AG04450 (cell line): ENCODE measurements at places on chromosomes 4 and X.

DNA sequence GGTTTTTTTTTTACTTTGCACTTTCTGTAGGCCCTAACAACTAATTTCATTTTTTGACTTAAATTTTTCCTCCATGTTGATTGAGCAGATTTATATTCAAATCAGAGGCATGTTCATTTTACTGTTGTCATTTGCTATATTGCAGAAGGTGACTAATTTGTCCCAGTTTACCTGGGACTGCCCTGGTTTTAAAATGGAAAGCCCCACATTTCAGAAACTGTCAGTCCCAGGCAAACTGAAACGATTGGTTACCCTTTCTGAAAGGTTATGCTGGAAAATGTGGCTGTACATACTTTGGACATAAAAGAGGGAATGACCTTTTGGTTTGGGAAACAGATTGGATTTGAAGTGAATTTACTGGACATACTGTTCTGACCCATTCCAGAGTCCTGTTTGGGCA is 160.0 kb downstream of the SPCS3 start:
- DNase-seq, result no peak

DNA sequence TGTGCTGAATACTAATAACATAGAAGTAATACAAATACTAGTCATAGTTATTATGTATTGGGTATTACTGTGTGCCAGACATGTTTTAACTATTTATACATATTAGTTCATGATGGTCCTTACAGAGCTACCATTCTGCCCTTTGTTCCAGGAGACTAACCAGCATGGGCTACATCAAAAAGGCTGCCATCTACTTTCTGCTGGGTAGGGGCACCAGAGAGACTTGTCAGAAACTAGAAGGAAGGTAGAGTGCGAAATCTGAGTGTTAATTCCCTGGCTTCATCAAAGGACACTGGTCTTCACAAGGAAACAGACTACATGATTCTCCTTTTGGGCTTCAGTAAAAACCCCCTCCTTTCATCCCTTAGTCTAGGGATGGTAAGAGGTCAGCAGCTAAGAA is 347.8 kb downstream of the GBA3 start:
- no peak for DNase-seq

DNA sequence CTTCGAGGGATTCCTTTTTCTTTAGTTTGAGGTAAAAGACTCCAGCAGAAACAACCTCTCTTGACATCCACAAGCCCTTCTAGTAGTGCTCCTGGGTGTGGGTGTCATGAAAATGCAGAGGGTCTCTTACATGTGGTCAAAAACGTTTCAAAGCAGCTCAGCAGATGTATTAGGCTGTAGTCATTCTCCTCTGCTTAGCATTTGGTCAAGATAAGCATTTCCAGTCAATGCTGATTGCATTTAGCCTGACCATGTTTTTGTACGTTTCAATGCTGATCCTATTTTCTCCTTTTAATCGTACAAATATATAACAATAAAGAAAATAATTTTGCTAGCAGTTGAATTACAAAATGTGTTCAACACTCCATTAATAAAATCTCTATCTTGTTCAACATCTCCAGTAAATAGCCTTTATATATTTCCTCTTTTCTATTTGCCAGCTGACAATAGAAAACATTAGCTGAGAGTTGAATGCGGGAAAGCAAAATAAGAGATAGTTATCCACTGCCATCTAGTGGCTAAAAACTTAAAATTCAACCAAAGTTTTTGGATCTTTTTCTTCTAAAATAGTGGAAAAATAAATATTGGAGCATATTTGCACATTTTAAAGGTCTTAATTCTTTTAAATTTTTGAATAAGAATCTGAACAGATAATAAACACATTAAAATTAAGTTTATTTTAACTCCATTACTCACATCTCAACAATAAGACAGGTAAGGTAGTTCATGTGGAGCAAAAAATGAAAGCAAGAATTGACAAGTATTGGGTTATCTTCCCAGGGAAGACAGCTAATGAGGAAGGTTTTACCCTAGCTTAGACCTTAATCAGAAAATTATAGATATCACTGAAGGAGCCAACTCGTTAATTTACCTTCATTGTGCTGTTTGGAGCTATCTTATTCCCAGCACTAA is 15.2 kb upstream of the PACRGL start:
- peak; percentile 3 for DNase-seq

GRCh38 chr4:115781528-115782146 is 668.2 kb upstream of the NDST4 start:
- DNase-seq, result no peak

DNA sequence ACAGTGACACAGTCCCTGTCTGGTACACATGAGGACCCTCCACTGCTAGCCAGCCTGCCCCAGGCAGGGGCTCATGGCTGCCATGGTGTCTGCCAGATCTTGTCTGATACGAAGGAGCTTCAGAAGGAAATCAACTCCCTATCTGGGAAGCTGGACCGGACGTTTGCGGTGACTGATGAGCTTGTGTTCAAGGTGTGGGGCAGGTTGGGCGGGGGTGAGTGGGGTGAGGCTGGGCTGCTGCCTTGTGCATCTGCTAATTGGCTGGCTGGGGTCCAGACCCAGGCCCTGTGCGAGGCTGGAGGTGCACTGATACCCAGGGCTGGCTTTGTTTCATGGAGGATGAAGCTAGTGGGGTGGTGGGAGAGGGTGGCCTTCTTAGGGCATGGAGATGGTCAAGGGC is 13.8 kb downstream of the CCDC22 start:
- no peak for DNase-seq

DNA sequence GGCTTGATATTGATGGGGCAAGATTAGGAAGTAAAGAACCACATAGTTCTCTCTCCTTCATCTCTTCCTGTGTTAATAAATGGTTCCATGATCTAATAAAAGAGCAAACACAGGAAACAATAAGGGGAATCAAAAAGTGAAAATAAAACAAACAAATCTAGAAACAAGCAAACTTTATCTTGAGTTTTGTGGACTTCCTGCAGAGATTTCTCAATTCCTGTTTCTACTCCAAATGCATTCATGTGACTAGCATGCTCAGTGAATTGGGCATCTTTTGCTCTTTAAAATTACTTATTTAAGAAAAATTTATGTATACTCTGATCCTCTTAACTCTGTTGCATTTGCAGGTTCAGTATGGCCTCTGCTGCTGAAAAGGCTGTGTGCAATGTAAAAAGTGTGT is 682.0 kb downstream of the KCTD8 start:
- no peak for DNase-seq

- DNase-seq, result no peak
Measured at GRCh38 chrX:153794897-153795816, 689 bp downstream of the SSR4 start.

DNA sequence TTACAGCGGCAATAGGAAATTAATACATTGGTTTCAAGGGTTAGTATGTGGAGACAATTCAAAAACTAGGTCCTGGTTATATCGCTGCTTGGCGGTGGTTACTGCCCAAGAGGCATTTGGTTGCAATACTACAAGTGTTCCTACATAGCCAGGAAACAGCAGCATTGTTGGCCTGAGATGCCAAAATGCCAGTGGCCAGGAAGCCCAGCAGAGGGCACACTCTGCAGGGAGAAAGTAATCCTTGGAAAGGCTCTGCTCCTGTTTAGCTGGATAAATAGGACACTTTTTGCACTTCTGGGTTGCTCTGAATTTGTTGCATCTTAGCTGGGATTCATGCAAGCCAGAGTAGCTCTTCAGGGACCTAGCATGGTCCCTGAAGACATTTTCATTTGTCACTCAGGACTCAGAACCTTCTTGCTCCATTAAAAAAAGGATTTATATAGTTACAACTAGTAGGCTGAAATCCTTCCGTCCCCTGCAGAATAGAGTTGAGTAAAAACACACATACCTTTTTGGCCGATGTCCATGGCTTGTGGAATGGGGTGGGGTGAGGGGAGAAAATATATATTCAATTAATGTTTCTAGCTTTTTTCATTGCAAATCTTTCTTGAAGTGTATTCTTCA is 8.1 kb upstream of the GPR119 start:
- no peak for DNase-seq

GRCh38 chrX:72100824-72101351 is 30.8 kb downstream of the RTL5 start:
- no peak for DNase-seq

- DNase-seq, result no peak
Measured at GRCh38 chr4:54614149-54614548, 43.6 kb upstream of the KIT start.

GRCh38 chr4:169362607-169363006 is 91.9 kb upstream of the SH3RF1 start:
- no peak for DNase-seq

GRCh38 chrX:39936886-39937770 is 160.6 kb downstream of the BCOR start:
- no peak for DNase-seq

DNA sequence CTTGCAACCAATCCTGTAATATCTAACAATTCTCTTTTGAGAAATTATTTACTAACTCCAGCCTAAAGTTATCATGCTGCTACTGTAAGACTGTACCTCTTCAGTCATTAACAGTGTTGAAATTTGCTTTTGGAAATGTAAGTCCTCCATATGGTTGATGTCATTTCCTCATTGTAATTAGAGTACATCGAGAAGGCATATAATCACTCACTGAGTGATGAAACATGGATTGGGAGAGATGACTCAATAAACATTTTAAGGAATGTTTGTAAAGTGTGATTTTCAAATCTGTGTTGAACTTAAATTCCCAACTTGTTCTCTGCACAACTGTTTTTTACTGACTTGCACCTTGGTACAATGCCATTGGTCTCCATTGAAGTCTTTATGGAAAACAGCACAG is 61.2 kb downstream of the HMGB2 start:
- DNase-seq, result peak; percentile 53

DNA sequence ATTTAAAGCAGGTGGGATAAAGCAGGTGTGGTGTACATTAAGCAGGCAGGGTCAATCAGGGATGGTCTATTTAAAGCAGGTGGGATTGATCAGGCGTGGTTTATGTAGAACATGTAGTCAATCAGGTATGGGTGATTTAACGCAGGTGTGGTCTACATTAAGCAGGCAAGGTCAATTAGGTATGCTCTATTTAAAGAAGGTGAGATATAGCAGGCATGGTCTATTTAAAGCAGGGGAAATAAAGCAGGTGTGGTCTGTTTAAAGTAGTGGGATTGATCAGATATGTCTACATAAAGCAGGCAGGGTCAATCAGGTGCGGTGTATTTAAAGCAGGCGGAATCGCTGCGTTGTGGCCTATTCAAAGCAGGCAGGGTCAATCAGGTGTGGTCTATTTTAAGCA is 88.6 kb upstream of the MXRA5 start:
- no peak for DNase-seq

- DNase-seq, result peak; percentile 18
Measured at GRCh38 chr4:151227731-151228130, 49.2 kb upstream of the PRSS48 start.

DNA sequence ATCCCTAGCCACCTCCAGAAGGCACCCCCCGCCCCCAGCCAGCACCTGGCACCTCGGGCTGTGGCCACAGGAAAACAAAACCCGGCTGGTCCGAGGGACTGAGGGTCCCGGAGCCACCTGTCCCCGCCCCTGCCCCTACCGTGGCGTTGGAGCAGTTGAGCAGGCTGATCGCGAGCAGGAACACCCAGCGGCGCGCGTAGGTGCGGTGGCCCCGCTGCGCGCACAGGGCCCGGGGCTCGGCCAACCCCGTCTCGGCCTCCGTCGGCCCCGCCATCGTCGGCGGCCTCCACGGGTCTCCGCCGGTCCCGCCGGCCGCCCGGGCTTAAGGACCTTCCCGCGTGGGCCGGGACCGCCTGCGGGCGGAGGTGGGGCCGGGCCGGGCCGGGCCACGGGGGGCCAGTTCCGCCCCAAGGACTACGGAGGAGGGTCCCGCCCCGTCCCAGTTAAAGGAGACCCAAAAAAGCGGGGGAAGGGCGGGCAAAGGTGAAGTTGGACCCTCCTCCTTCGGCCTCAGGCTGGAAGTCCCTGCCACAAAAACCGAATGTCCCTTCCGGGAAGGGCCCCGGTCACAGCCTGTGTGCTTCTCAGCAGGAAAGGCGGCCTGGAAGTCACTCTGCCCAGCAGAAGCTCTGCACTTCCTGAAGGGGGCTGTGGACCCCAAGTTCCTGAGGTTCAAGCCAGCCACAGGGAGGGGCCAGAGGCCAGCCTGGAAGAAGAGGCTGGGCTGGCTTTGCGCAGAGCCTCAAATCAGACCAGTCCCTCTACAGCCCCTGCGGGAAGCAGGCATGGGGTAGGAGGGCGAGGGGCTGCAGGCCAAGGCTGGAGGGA is at the start of gene SLC49A3:
SLC49A3 (minus strand) TSS at position 298 of the 828 bp plus-strand sequence; CDS start at position 274, 24 bp downstream.
- no peak for DNase-seq

GRCh38 chrX:42496239-42496638 is 281.7 kb downstream of the PPP1R2C start:
- DNase-seq, result no peak

DNA sequence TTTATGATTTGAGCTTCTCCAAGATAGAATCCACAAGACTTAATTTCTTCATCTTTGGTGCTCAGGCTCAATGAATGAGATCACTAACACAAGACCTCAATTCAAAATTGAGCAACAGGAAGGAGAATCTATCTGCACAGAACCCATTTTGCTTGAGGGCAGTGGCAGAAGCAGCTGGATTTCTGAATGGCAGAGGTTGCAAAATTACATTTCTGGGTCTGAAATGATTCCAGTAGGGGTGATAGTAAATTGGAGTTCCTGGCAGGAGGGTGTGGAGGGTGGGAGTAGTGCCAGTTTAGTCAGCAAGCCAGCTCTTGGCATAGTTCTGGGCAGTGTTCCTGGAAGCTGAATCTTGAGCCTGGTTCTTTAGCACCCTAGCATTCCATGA is 281.1 kb downstream of the SLC7A11 start:
- DNase-seq, result peak; percentile 24

DNA sequence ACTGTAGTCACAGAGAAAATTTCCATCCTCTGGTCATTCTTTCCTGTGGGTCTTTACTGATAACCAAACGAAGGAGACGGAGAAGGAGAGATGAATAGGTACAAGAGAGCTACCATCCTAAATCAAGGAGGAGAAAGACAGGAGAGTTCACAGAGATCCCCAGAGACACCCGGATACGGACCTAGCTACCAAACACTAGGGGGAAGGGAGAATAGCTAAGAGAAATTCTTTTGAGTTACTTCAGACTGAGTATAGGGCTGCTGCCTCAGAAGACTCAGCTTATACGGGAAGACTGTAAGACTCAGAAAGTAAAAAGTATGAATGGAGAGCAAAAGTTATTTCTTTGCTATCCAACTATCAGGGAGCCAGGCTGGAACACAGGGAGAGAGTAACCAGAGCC is 572.1 kb downstream of the C4orf33 start:
- no peak for DNase-seq
